Jurkat, Clone E6-1 (cell line): ENCODE measurements at places on chromosomes 5 and 9.

- DNase-seq = no peak
Observed at GRCh38 chr5:114308508-114308907, 53.4 kb upstream of the KCNN2 start.

GRCh38 chr9:120841930-120842684 is 615 bp downstream of the PSMD5 start:
- no peak for DNase-seq

GRCh38 chr9:13279284-13280141 is at the start of gene MPDZ:
TSS of gene MPDZ (minus strand) at chr9:13279692. CDS start at chr9:13250315, 29,377 bp downstream.
- no peak for DNase-seq

DNA sequence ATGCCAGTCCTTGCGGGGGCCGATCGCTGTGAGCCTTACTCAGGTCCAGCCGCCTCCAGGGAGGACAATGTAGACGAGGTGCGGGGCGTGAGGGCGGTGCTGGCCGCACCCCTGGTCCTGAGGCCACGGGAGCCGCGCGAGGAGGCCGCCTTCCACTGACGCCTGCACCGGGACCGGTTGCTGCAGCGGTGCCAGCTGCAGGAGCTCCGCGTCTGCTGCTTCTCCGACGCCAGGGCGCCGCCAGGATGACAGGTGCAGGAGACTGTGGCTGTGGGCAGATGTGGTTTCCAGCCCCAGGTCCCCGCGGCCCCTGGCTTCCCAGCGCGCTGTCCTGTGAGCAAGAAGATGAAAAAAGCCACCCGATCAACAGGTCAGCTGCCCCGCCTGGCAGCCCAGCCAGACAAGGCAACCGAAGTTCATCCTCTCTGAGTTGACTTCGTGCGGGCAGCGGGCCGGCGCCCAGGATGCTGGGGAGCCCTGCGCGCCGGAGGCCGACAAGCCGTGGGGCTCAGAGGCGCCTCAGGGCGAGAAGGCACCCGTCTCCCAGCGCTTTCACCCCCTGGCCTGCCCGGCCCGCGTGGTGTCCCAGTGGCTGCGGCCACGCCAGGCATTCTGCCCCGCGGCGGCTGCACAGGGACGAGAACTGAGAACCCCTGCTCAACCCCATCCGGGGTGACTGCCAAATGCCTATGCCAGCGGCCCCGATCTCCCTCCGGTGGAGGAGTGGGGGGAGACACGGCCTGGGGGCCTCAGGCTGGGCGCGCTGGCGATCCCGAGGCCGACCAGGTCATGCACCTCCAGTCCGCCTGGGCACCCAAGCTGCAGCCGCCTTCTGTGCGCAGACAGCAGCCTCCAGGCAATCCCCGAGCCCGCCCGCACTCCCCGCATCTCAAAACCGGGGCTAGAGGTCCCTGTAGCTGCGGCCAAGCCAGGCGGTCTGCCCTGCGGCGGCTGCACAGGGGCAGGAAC is 43.4 kb upstream of the BICD2 start:
- DNase-seq = no peak

GRCh38 chr9:1267141-1267570 is 217.0 kb downstream of the DMRT2 start:
- DNase-seq = no peak

DNA sequence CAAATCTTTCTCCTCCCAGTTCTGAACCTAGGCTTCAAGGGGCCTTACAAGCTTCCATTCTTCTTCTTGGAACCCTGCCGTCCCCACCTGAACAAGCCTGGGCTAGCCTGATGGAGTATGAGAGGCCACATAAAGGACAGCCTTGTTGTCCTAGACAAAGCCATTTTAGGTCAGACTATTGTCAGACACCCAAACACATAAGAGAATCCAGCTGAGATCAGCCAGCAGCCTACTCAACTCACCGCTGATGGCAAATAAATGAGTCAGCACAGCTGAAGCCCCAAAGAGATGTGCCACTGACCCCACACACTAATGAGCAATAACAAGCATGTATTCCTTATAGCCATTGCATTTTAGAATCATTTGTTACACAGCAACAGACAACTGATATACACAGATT is 33.8 kb downstream of the SVEP1 start:
- no peak for DNase-seq

- DNase-seq = no peak
Observed at GRCh38 chr9:90020276-90020871, 415.6 kb downstream of the GADD45G start.

- no peak for DNase-seq
Observed at GRCh38 chr5:143551820-143552251, 148.3 kb upstream of the NR3C1 start.

DNA sequence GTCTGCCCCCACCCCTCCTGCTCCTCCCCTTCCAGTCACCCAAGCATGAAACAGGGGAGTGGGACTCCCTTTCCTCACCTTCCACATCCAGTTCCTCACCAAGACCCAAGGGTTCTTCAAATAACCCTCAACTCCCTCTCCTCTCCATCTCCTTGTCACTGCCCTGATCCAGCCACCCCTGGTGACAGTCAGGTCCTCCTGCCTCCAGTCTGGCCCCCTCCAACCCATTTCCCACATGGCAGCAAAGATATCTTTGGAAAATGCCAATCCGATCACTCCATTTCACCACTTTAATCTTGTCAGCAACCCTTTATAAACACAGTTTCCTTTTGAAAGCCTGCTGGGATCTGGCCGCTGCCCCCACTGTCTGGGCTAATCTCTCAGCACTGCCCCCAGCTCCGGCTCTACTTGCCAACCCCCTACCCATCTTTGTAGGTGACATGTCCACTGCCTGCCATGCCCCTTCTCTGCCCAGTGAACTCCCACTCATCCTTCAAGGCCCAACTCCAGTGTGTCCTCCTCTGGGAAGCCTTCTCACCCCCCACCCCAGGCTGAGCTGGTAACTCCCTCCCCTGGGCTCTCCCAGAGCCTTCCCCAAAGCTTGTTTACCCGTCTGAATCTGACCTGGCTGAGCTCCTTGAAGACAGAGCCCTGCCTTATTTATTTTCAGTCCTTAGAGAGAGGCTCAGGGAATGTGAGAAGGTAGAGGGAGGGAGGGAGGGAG is 781 bp upstream of the MYOZ3 start:
- no peak for DNase-seq

- no peak for DNase-seq
Observed at GRCh38 chr5:65480306-65480865, 1.3 kb downstream of the ADAMTS6 start.

- no peak for DNase-seq
Observed at GRCh38 chr5:9251379-9251980, 294.4 kb downstream of the SEMA5A start.
